Caco-2 (cell line): ENCODE measurements at places on chromosomes 13 and 19. TPM values are rescaled to one million over a fixed set of nuclear protein-coding genes. Genes with fewer than 3 reads are reported as not detected.

The CYP2F1 gene
- not detected in 2 replicates for total RNA-seq

The ICAM4 gene
- total RNA-seq: 9.0 and 9.4 TPM in 2 replicates

The FPR1 gene
- total RNA-seq: not detected in 2 replicates

The ZNF358 gene
- 29.4 TPM in 2 replicates for total RNA-seq

The PIP5K1C gene
- total RNA-seq: 24.5 and 27.0 TPM in 2 replicates

The FZR1 gene
- 58.1 and 59.1 TPM in 2 replicates for total RNA-seq

The ZIC2 gene
- total RNA-seq: 1.3 and 1.9 TPM in 2 replicates

The HAUS8 gene
- 24.4 and 30.6 TPM in 2 replicates for total RNA-seq

The MISP gene
- total RNA-seq: 27.8 and 36.4 TPM in 2 replicates

The CLEC17A gene
- total RNA-seq: not detected in 2 replicates

The FARP1 gene
- total RNA-seq: 189 and 208 TPM in 2 replicates

The KDM4B gene
- 27.4 and 30.9 TPM in 2 replicates for total RNA-seq

The RYR1 gene
- 5.6 and 5.9 TPM in 2 replicates for total RNA-seq

The ZMYM2 gene
- 91.1 and 101 TPM in 2 replicates for total RNA-seq

The CBLC gene
- total RNA-seq: 42.3 and 43.6 TPM in 2 replicates

The KLF1 gene
- not detected in 2 replicates for total RNA-seq

The MUC16 gene
- 0.05 TPM in 2 replicates for total RNA-seq
